Ovary (tissue), 10 donors: ENCODE measurements at places on chromosomes 5 and 9. TPM values are rescaled to one million over a fixed set of nuclear protein-coding genes. Genes with fewer than 3 reads are reported as not detected.

CTXN3 gene
- not detected for total RNA-seq

PCDHGA2 gene
- total RNA-seq: 12.7 TPM

FBP2 gene
- not detected for total RNA-seq

GRCh38 chr5:53031695-53032096, 42.5 kb downstream of the ITGA2 start:
- no peaks in the 10 kb centered on the region for H3K27me3 ChIP-seq
- H3K4me3 ChIP-seq: no peak overlapping the region
- no peak for DNase-seq

- peak overlapping the region; percentile 95 for H3K4me3 ChIP-seq
- DNase-seq: no peak
- peak overlapping the region; percentile 79 for H3K27ac ChIP-seq
- H3K4me1 ChIP-seq: peaks cover 1% of the 10 kb centered on the region
- H3K36me3 ChIP-seq: no peaks in the 10 kb centered on the region
- no peaks in the 10 kb centered on the region for H3K27me3 ChIP-seq
Observed at GRCh38 chr9:98057138-98057799, 737 bp downstream of the NANS start.

DNA sequence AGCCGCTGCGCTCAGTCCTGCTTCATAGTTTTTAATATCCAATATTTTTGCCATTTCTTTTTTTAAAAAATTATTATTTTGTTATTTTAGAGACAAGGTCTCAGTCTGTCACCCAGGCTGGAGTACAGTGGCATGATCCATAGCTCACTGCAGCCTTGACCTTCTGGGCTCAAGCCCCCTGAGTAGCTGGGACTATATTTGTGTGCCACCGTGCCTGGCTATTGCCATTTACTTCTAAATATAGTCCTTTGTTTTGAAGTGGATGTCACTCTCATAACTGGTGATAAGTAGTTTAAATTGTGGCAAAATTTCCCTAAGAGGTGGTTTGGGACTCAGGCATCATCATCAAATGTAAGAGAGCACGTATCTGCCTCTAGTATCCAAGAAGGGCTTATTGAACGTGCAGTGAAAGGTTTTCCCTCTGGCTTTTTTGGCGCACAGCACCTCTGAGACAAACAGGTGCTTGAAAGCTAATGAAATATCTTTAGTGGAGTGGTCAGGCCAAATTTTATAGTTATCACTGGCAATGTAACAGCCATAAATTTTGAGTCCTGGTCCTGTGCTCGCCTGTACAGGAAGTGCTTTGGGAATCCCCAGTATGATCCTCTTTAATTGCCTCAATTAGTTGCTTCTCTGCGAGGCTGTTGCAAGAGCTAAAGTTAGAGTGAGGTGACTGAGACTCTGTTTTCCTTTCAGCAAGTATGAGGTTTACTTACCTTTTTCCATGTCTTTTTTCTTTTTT, 14.8 kb downstream of the STXBP1 start:
- no peaks in the 10 kb centered on the region for H3K27me3 ChIP-seq
- no peaks in the 10 kb centered on the region for H3K36me3 ChIP-seq
- H3K4me3 ChIP-seq: no peak overlapping the region
- no peak overlapping the region for H3K27ac ChIP-seq
- no peak for DNase-seq

DNA sequence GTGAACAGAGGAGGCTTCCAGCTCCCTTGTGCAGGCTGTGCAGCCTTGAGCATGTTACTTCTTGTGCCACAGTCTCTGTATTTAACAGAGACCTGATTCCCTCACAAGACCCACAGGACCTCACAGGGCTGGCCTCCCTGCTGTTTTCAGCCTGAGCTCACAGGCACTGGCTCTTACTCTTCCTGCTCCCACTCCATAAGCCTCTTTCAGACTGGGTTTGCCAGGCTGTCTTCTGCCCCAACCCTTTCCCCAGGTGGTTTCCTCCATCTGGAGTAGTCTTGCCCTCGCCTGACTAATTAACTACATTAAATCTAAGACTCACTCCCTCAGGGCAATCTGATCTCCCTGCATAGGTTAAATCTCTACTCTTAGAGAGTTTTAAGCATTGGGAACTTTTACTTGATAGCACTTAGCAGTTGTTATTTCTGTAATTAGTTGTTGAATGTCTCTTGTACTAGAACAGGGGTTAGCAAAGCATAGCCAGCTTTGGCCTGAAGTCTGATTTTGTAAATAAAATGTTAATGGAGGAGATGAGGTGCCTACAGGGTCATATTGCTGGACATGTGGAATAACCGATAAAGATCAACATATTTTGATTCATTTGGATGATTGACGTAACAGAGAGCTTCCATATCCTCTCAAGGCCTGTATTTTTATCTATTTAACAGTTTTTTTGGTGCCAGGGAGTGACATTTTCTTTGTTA, 28.6 kb upstream of the SPATA31E1 start:
- no peak for DNase-seq
- H3K36me3 ChIP-seq: no peaks in the 10 kb centered on the region
- no peak overlapping the region for H3K27ac ChIP-seq
- no peak overlapping the region for H3K4me3 ChIP-seq
- no peaks in the 10 kb centered on the region for H3K27me3 ChIP-seq

DNA sequence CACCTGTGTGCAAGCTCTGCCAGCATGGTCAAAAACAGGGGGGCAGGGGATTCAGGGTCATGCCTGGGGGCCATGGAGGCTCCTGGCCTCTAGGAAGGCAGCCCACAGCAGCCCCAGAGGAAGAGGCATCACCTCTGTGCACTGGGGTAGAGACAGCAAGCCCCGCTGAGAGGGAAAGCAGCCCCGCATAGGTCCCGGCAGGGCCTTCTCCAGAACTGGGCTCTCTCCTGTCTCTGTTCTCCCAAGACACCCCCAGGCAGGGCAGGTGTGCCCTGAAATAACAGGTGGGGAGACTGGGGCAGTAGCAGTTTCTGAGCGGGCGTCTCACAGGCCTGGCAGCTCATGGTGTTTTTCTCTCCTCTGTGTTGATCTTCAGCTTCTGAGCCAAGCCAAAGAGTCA, 279.1 kb downstream of the HSPA4 start:
- no peak for DNase-seq
- no peak overlapping the region for H3K27ac ChIP-seq
- no peaks in the 10 kb centered on the region for H3K4me1 ChIP-seq
- no peak overlapping the region for H3K4me3 ChIP-seq
- H3K36me3 ChIP-seq: no peaks in the 10 kb centered on the region

DNA sequence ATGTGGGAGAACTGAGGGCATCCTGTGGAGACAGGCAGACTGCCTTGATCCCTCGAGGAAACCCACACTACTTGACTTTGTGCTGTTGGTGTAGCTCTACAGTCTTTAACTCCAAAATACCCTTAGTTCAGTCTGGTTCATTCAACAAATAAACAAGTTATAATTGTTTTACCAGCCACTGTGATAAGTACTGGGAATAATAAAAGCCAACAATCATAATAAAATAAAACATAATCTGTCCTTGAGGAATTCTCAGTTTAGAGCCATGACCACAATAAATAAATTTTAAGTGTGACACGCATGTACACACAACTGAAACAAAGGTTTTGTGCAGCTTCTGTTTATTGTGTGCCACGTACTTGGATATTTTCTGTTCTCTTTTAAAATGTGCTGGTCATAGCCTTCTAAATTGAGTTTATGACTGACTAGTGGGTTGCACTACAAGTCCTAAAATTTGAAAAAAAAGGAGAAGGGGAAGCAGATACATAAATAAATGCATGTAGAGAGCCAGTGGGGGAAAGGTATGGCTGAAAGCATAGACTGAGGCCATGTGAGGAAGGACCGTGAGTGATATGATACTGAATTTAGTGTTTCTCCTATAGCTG, 6.2 kb upstream of the SCAMP1 start:
- H3K4me1 ChIP-seq: peaks cover 2% of the 10 kb centered on the region
- H3K4me3 ChIP-seq: no peak overlapping the region
- no peak overlapping the region for H3K27ac ChIP-seq
- DNase-seq: no peak
- H3K27me3 ChIP-seq: no peaks in the 10 kb centered on the region
- H3K36me3 ChIP-seq: no peaks in the 10 kb centered on the region

- no peaks in the 10 kb centered on the region for H3K36me3 ChIP-seq
- no peak overlapping the region for H3K4me3 ChIP-seq
- H3K27ac ChIP-seq: no peak overlapping the region
- no peaks in the 10 kb centered on the region for H3K27me3 ChIP-seq
- no peaks in the 10 kb centered on the region for H3K4me1 ChIP-seq
- no peak for DNase-seq
Observed at GRCh38 chr9:80622508-80622907, 1050.7 kb downstream of the TLE4 start.

DNA sequence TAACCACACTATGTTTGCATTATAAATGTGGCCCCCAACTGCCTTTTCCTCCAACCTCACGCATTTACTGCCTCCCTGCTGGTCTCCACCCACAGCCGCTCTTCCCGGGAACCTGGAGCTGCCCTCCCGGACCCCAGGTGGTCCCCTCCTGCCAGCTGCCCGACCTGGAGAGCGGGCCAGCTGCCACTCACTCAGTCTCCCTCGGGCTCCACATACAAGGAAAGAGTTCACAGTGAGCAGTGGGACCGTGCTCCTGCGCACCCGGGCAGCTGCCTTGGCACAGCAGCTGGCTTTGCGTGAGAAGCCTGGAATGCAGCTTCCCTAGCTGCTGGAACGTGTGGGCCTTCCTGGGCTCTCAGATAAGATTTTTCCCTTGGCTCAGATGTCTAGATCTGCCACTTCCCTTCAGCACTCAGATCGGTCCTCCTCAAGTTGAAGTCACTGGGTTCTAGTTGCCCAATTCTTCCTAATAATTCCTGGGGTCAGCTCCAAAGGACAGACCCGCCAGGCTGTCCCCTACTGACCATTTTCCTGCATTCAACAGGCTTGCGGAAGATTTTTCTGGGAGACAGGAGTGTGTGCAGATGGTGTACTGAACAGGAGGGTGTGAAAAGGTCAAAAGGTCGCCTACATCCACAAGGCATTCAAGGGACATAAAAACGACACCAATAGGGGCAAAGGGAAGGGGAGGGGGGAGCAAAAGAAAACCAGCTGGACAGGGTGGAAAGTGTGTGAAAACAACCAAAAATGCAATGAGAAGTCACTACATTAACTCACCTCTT, 69.1 kb downstream of the MYO10 start:
- no peaks in the 10 kb centered on the region for H3K36me3 ChIP-seq
- no peak for DNase-seq
- no peak overlapping the region for H3K27ac ChIP-seq
- H3K27me3 ChIP-seq: no peaks in the 10 kb centered on the region
- peaks cover 23% of the 10 kb centered on the region for H3K4me1 ChIP-seq

DNA sequence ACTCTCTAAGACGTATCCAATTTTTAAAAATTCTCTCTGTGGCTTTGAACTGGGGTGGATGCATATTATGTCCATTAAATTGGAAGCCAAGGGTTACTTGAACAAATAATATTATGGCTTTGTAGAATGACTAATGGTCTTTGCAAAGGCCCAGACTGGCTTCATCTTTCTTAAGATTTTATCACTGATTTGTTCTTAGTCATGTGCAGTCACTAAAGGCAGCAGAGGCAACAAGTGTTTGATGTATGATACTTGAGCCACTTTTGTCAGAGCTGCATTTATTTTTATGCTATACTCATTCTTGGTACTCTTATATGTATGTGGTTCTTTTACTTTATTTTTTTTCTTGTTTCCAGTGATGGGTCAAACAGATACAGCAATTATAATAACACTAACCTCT, 152.2 kb downstream of the NR2F1-AS1 start:
- H3K27ac ChIP-seq: no peak overlapping the region
- no peak overlapping the region for H3K4me3 ChIP-seq
- no peak for DNase-seq
- H3K27me3 ChIP-seq: no peaks in the 10 kb centered on the region
- H3K4me1 ChIP-seq: peaks cover 2% of the 10 kb centered on the region

GRCh38 chr9:121672213-121672612, 20.8 kb downstream of the DAB2IP start:
- H3K4me3 ChIP-seq: no peak overlapping the region
- H3K27me3 ChIP-seq: no peaks in the 10 kb centered on the region

DNA sequence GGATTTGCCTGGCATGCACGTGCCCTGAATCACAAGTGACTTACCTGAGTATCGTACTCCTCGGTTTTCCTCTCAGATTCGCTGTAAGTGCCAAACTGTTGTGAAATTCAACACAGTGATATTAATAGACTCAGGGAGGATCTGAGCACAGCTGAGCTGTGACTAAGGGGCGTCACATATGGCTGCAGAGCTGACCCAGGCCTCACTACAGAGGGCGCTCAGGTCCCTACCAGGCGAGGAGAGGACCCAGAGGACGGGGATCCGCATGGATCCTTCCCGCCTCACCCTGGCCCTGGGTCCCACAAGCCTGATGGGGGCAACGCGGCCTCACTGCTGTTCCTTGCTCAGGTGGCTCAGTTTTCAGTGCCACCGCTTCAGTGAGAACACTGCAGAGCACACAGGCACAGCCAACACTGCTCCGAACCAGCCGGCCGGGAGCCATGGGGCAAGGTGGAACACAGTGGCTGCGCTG, 20.1 kb downstream of the CLPTM1L start:
- no peaks in the 10 kb centered on the region for H3K36me3 ChIP-seq
- no peaks in the 10 kb centered on the region for H3K4me1 ChIP-seq
- DNase-seq: no peak
- no peak overlapping the region for H3K27ac ChIP-seq

- H3K27me3 ChIP-seq: no peaks in the 10 kb centered on the region
- peak overlapping the region; percentile 57 for H3K27ac ChIP-seq
- no peaks in the 10 kb centered on the region for H3K36me3 ChIP-seq
- H3K4me1 ChIP-seq: peaks cover 18% of the 10 kb centered on the region
- DNase-seq: no peak
Observed at GRCh38 chr5:73674669-73675004, 48.6 kb downstream of the ARHGEF28 start.
